Renal cortical epithelial cell (primary cell): ENCODE measurements at places on chromosomes 12 and 14. TPM values are rescaled to one million over a fixed set of nuclear protein-coding genes. Genes with fewer than 3 reads are reported as not detected.

The PDZRN4 gene
- 0.17 and 0.25 TPM in 2 replicates for total RNA-seq

The CCNK gene
- 25.2 and 49.1 TPM in 2 replicates for total RNA-seq

The LMO3 gene
- not detected in 2 replicates for total RNA-seq

The HOXC6 gene
- 0.35 and 6.0 TPM in 2 replicates for total RNA-seq

The MGP gene
- 0.35 and 0.80 TPM in 2 replicates for total RNA-seq

The LGR5 gene
- 0.05 TPM in 1 of 2 replicates, not detected in the other for total RNA-seq

The C12orf50 gene
- total RNA-seq = not detected in 2 replicates

DNA sequence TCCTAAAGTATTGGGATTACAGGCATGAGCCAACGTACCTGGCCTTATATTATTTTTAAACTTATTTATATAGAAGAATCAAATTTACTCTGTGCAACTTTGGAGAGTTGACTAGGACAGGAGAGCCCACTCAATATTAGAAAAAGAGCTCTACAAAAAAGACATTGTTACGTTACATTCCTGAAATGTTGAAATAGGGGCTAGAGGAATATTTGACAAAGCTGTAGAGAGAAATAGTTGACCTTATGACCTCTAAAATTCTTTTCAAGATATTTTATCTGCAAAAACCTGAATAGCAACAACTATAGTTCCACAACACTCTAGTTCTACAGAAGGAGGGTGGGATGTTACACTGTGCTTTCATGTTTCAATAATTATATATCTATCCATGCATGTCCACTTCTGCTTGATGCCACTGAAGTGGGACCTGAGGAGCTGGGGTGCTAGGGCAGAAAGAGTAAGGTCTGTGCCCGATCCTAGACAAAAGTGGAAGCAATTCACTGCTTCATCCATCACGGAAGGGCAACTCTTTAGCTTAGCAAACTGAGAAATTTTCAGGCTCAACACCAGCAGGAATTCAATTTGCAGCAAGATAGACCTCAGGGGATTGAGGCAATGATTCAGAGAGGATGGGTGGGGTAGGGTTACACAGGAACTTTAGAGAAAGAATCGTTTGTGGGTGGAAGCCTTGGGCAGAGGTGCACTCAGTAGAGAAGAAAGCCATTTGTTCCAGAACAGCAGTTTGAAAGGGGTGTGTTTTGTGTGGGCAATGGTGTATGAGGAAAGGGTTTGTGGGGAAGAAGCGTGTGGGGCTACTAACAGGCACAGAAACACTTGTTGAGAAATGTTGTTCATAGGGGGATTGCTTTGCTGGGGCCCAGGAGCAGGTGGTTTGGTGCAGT is 16.0 kb upstream of the RNASE10 start:
- DNase-seq = peak; percentile 95

- no peak for DNase-seq
These were observed 117.3 kb downstream of the BEGAIN start for GRCh38 chr14:100469632-100470522.

GRCh38 chr12:97452230-97452629 is 10.4 kb upstream of the RMST start:
- DNase-seq = no peak

GRCh38 chr12:103138538-103138937 is 181.1 kb downstream of the ASCL1 start:
- DNase-seq = no peak

GRCh38 chr14:55699131-55700057 is 119.4 kb downstream of the KTN1 start:
- peak; percentile 89 for DNase-seq

DNA sequence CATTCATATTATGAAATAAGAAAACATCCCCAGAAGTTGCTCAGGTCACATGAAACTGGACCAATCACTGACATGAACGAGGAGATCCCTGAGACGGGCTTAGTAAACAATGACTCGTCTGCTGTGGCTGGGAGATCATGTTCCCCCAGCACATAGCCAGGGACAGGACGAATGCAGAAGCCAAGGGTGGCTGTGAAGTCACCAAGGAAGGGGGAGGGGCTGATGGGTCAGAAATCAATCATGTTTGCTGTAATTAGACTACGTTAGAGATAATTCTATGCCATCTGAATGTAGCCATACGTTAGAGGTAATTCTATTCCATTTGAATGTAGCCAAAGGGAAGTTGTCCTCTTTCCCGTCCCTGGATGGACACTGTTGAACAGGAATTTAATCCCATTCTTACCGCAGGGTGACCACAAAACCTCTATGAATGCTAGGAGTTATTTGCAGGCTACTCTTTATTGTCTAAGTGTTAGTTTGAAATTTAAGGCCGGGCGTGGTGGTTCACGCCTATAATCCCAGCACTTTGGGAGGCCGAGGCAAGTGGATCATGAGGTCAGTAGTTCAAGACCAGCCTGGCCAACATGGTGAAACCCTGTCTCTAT is 332.9 kb downstream of the TMEM132D start:
- no peak for DNase-seq

- peak; percentile 97 for DNase-seq
These were observed 64.2 kb downstream of the CLMN start for GRCh38 chr14:95255487-95255886.

- DNase-seq = no peak
These were observed 16.4 kb upstream of the VWF start for GRCh38 chr12:6140651-6141447.

DNA sequence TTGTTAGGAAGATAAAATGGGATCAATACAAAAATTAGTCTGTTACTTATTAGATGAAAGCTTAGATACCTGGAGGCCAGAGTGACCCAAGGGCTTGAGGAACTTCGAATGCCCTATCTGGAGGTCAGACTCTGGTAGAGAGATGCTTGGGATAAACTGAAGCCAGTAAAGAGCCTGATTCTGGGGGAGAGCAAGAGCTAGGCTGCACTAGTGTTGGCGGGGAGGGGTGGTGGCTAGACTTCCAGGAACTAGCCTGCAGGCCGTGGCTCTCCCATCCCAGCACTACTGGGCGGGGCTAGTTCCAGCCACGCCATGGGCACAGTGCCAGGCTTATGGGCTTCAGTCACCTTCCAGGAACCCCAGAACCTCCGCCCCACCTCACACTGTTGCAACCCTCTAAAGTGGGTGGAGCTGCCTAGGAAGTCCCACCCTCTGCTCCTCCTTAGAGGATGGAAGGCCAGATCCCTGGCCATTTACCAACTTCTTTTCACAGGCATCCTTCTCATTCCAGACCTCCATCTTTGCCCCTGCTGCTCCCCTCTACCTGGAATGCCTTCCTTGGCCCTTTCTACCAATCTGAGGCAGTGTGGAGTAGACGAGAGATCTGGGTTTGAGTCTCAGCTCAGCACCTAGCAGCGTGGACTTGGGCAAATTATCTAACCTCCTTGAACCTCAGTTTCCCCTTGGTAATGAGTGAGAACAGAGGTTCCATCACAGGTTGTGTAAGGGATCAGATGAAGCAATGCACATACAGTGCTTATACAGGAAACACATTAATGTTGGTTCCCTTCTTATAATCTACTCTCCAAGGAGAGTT is 6.3 kb upstream of the NFE2 start:
- DNase-seq = peak; percentile 94

- no peak for DNase-seq
These were observed 66.4 kb upstream of the OTOGL start for GRCh38 chr12:80032946-80033345.

DNA sequence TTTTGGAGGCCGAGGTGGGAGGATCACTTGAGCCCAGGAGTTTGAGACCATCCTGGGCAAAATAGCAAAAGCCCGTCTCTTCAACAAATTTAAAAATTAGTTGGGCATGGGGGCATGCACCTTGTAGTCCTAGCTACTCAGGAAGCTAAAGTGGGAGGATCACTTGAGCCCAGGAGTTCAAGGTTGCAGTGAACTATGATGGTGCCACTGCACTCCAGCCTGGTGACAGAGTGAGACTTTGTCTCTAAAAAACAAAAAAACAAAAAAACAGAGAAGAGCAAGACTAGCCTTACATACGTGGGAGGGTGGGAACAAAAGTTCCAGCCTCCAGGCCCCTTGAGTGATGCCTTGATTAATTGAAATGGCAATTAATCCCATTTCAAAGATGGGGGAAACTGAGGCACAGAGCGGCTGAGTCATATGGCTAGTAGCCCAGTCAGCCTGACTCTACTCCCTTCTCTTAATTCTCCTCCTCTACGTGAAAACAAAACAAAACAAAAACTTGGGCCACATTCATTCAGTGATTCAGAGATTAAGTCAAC is 3.3 kb upstream of the FAM222A start:
- no peak for DNase-seq

- no peak for DNase-seq
These were observed 26.5 kb downstream of the TCTN1 start for GRCh38 chr12:110640275-110641025.

GRCh38 chr14:75044752-75045151 is 6.5 kb downstream of the MLH3 start:
- DNase-seq = no peak

- DNase-seq = no peak
These were observed 70.1 kb downstream of the PEBP1 start for GRCh38 chr12:118206107-118206412.

- no peak for DNase-seq
These were observed 166.4 kb downstream of the STXBP6 start for GRCh38 chr14:24883576-24883975.

GRCh38 chr12:2009623-2010022 is 5.4 kb upstream of the DCP1B start:
- no peak for DNase-seq

GRCh38 chr12:14367040-14367661 is 1.7 kb downstream of the ATF7IP start:
- DNase-seq = peak; percentile 59

- no peak for DNase-seq
These were observed 15.9 kb downstream of the PYROXD1 start for GRCh38 chr12:21453312-21453852.

DNA sequence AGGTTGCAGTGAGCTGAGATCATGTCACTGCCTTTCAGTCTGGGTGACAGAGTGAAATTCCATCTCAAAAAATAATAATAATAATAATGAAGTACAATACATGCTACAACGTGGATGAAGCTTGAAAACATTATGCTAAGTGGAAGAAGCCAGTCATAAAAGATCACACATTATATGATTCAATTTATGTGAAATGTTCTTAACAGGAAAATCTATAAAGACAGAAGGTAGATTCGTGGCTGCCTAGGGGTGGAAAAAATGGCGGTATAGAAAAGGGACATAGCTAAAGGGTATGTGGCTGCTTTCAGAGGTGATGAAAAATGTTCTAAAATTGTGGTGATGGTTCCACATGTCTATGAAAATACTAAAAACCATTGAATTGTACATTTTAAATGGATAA is 41.0 kb upstream of the AMIGO2 start:
- no peak for DNase-seq

DNA sequence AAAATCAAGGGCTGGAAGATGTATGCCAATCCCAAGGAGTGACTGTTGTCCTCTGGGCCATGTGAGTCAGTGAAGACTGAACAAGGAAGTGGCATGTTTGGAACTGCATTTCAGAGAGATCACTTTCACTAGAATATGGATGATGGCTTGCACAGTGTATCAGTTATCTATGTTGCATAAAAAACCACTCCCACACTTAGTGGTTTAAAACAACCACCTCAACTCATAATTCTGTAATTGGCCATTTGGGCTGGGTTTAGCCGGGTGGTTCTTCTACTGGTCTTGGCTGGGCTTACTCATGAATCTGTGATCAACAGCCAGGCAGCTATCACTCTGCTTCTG is 15.4 kb downstream of the BDKRB1 start:
- DNase-seq = no peak

DNA sequence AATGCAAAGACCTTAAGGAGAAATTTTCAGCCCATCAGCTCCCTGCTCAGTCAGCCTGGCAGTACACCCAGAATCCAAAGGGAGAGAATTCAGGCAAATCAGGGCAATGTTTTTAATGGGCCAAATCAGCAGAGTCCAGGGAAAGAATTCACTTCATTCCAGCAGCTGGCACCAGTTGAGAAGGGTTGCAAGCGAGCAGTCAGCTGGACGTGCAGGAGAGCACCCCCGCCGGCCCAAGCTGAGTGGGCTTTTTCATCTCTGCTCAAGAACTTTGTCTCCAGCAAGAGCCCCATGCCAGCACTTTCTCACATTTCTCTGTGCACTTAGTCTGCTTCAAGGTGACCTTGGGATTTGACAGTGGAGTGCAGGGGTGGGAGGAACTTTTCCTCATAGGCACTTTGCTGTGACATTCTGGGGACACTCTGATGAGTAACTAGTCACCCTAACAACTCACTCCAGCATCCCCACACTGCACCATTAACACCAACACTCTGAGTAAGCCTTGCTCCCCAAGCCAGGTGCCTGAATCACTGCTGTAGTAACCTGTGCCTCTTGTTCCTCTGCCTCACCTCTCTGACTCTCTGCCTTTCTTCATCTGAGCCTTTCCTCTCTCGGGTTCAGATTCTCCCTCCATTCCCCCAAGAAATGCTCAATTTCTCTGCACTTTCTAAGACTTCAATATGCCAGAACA is 2.2 kb downstream of the ENDOU start:
- no peak for DNase-seq

- DNase-seq = no peak
These were observed 44.1 kb downstream of the DAD1 start for GRCh38 chr14:22544881-22545420.

GRCh38 chr12:56296295-56296694 is 3.8 kb downstream of the CS start:
- no peak for DNase-seq

DNA sequence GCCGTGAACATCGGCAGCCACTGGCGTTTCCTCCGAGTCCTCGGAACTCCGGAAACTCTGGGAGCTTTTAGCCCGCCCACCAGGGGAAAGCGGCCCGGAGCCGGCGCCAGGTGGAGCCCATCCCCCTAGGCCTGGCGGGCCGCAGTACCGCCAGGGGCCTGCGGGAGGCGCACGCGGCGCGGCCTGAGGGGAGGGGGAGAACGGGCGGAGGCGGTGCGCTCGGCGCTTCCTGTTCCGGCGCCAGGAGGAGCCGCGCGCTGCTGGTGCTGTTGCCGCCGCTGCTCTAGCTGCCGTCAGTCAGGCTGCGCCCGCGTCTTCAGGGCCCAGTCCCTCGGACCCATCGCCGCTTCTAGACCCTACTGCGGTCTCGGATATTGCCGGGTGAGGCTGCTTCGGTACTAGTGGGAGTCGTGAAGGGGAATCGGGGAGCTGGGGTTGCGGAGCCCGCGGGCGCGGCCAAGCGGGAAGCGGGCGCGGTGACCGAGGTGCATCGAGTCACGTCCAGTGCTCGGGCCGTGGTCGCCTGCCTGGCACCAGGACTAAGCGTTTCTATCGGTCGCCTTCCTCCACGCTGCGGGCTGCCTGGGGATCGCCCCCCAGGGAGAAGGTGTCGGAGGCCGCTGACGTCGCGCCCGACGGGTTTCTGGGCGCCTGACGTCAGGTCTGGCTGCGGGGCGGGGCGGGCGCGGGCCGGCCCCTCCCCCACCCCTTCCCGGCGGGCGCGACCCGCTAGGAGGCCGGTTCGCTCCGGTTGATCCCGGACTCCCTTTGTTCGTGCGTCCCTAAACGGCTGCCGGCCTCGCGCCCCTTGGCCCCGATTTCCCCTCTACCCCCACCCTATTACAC is at the start of gene MAPK1IP1L:
Gene MAPK1IP1L (plus strand): TSS at position 225 of the 846 bp plus-strand sequence. CDS start 10,037 bp downstream, outside the sequence.
- DNase-seq = peak; percentile 87
